WTC11 (cell line): ENCODE measurements at places on chromosomes 11 and 22.

GRCh38 chr22:42945736-42946135 is 69.2 kb downstream of the PACSIN2 start:
- DNase-seq, result no peak

GRCh38 chr11:60498399-60498798 is 5.8 kb downstream of the MS4A12 start:
- no peak for DNase-seq

DNA sequence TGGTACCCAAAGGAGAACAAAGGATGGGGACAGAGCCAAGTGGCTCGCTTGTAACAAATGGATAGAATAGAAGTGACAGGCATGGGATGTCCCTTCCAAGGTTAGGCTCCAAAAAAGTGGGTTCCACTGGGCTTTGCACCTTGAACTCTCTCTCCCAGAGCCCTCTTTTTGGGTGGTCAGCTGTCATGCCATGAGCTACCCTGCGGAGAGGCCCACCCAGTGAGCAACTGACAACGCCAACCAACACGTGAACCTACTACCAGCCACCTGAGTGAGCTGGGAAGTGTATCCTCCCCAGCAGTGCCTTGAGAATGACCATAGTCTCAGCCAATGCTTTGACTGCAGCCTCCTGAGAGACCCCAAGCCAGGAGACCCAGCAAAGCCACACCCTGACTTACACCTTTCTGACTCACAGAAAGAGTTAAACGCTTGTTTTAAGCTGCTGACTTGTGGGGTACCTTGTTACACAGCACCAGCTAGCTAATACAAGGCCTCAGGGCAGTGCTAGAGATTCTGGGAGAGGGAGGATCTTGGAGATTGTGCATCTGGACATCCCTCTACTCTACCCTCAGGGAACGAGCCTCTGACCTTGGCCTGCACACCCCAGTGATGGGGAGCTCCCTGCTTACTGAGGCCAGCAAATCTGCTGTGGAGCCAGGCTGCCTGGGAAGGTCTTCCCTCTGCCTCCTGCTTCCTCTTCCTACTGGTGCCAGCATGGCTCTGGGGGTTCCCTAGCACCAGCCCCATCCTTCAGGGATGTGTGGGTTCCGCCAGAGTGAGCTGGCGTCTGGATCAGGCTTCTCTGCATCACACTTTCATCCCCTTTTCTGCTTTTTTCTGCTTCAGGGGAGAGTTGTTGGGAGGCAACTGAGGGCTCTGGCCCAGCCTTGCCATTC is 29.1 kb upstream of the RFPL3 start:
- no peak for DNase-seq

DNA sequence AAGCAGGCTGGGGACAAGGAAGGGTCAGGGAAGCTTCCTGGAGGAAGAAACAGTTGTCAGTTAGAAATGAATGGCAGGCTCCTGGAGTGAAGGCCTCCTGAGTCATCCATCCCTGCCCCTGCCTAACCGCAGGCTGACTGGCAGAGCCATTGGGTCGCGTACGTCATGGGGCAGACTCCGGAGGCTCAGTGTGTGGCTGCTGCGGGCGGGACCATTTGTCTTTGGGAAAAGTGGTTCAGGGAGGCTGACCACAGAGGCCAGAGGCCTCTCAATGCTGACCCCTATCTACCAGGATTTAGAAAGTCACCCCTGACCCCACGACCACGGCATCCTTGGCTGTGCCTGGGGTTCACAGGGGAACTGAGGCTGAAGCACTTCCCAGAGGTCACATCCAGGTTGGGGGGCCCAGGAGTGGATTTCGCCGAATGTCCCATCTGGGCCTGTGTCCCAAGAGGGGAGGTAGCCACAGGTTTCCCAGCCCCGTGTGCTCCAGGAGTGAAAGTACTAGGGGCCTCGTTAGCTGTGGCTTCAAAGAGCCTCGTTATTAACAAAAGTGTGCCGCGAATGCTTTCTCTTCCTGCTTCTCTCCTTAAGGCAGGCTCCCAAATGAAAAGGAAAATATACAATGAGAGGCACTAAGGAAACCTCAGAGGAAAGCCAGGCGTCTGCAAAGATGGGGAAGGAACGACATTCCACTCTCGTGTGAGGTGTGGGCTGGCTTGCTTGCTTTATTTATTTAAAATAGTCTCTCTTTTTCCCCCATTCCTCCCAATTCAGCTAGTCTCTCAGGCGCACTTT is 58.9 kb downstream of the FLRT1 start:
- no peak for DNase-seq

GRCh38 chr11:134785059-134785458 is 373.0 kb upstream of the B3GAT1 start:
- no peak for DNase-seq

- peak; percentile 31 for DNase-seq
Observed at GRCh38 chr22:42026705-42027104, 28.1 kb downstream of the WBP2NL start.

- DNase-seq, result no peak
Observed at GRCh38 chr11:6742260-6742659, 29.5 kb downstream of the OR2AG2 start.

- DNase-seq, result no peak
Observed at GRCh38 chr11:134001596-134001995, 44.8 kb upstream of the IGSF9B start.

DNA sequence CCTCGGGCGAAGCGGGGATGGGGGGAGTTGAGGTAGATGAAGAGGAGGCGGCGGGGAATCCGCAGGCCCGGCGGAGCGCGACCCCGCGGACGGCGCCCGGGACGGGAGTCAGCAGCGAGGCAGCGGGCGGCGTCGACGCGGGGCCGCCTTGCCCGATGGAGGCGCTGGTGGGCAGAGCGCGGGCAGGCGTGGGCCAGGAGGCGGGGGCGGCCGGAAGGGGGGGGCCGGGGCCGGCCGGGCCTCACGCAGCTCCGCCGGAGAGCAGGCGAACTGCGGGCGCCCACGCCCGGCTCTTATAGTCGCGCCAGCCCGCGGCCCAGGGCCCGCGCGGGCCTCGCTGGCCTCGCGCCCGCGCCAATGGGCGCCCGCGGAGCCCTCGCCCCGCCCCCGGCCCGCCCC is at the start of gene IGF2:
IGF2 (minus strand) TSS at position 267 of the 399 bp plus-strand sequence. CDS start 3,866 bp downstream, outside the sequence.
- peak; percentile 50 for DNase-seq

DNA sequence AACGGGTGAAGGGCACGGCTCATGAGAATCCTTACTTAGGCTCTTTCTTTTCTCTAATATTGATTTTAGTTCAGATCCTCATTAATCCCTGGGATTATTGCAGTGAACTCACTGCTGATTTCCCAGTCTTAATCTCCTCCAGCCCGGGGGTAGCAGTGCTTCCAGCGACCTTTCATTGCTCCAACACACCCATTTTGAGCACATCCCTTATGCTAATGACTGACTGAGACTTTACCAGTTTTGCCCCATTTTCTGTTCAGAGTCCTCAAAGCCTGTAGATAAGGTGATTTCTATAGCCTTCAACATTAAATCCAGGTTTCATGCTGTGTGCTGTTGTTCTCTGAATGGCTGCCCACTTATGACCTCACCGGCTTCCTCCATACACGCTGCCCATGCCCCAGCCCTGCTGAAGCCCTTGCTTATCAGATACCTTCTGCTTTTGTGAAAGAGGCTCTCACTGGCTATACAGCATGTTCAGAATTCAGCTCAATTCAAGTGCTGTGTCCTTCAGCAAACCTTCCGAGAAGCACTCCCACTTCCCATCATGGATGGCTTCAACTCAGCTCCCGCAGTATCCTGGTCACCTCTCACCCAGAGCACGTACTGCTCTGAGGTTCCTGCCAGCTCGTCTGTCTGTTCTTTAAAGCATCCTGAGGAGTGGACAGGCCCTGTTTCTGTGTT is 49.0 kb downstream of the PPFIA1 start:
- no peak for DNase-seq

- DNase-seq, result no peak
Observed at GRCh38 chr22:39707351-39707750, 136.8 kb downstream of the CACNA1I start.

DNA sequence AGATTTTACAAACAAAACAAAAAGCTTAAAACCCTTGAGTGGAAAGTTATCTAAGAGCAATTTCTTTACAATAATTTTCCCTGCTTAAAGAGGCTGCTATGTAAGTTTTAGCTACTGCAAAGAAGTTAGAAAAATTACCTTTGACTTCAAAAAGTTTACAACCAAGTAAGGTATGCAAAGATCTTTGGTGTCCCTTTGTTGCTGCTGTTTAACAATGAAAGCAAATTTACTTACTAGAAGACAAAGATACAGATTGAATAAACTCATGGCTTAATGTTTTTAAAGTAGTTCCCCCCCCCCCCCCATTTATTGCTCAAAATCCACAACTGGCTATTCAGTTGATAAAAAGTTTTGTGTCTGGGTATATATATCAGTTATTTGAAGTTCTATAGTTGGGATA is 26.0 kb downstream of the TMEM123 start:
- DNase-seq, result no peak

DNA sequence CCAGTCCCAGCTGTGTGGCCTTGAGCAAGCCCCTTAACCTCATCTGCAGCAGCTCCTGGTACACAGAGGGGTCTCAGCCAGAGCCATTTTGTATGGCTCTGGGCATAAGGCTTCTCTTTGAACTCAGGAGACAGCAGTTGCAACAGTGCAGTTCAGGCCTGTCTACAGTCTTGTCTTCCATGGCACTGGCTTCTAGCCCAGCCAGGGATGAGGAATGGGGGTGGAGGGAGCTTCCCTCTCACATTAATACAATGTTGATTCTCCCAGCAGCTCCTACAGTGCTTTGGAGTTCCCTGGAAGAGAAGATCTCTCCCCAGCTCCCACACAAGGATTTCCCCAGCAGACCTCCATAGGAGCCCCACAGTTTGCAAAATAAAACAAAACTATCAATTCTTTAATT is 350.2 kb downstream of the BUD13 start:
- no peak for DNase-seq

GRCh38 chr11:112748713-112749543 is 212.3 kb upstream of the NCAM1 start:
- no peak for DNase-seq

DNA sequence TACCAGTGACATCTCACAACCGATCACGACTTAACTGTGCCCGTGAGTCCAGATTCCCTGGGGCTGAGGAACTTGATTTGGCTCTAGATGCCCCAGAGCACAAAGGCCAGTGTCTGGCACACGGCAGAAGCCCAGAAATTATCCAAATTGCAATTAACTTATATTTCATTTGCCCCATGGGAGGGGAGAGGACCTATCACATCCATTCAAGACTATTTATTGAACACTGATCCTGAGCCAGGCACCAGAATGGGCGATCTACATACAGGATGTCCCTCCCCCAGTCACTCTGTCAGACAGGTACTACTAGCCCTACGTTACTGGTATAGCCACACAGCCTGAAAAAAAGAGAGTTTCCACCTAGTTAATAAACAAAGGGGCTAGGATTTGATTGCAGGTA is 5.1 kb downstream of the DNAL4 start:
- DNase-seq, result no peak

DNA sequence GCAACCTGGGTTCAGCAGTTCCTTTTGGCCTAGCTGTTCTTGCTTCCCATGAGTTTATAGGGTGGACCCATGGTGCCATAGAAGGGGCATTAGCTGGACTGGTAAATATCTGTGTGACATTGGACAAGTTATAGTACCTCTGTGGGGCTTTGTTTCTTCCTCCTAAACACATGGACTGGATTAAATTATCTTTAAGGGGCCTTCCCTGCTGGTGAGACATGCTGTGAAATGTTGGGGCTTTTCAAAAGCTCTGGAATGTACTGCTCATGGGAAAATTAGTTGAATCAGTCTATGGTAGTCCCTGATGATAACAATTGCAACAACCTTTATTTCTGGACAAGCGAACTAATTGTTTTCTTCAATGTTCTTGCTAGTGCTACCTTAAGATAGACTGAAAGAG is 276.2 kb downstream of the BLID start:
- DNase-seq, result no peak

DNA sequence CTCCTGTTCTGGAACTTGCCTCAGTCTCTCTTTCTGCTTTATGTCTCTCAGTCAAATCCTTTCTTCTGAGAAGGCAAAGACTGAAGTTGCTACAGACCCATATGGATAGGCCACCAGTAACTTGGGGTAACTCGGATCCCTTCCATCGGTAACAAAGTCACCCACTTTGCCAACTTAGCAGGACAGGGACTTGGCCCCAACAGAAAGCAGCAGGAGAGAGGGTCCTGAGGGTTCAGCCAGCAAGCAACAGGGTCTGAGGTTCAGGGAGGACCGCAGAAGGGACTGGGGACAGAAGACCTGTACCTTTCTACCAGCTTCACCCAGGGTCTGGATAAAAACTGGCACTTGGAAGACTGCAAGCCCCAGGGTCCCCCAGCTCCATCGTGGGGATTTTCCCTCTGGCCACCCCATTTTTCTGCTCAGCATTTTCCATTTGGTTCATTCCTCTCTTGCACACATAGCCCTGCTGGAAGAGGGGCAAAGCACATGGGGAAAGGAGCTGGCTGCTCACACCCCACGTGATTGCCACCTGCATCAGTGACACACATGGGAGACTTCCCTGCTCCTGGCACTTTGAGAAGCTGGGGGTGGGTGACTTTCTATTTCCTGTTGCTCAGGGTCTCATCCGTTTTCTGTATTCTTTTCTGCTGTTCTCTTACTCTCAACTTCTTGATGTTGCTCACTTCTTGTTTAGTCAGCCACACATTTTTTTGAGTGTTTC is 34.6 kb upstream of the GNAZ start:
- no peak for DNase-seq

- DNase-seq, result no peak
Observed at GRCh38 chr22:46056546-46057245, 79.7 kb upstream of the WNT7B start.

DNA sequence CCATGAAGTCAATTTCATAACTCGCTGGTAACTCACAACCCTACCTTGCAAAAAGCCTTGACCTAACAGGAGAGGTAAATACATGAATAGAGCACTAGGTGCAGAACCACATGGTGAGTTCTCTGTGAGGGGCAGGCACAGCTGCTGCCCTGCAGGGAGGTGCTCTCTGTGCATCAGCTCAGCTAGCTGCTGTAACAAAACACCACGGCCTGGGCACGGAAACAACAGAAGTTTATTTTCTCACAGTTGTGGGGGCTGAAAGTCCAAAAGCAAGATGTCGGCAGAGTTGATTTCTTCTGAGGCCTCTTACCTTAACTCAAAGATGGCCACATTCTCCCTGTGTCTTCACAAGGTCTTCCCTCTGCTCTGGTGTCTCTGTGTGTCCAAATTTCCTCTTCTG is 13.0 kb upstream of the MRPL11 start:
- no peak for DNase-seq

GRCh38 chr11:7527029-7527428 is 13.2 kb downstream of the PPFIBP2 start:
- no peak for DNase-seq

DNA sequence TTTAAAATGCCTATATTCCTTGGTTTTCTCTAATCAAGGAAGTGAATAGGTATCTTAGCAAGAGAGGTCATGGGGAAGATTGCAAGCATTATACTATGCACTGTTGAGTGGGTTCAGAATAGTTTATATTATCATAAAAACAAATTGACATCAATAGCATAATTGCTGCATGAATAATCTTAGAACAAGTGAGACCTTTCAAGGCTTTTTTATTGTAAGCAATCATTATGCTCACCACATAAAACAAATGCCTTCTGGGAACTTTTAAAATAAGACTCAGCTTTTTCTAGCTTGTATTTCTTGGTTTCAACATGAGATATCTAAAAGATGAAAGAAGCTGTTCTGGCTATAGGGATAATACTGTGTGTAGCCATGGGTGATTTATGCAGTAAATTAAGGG is 135.6 kb upstream of the ZC3H12C start:
- no peak for DNase-seq

- no peak for DNase-seq
Observed at GRCh38 chr11:133163463-133164419, 368.6 kb downstream of the OPCML start.

- peak; percentile 9 for DNase-seq
Observed at GRCh38 chr11:77081976-77082836, 15.4 kb downstream of the CAPN5 start.

GRCh38 chr11:34331736-34332135 is 26.1 kb downstream of the ABTB2 start:
- DNase-seq, result no peak

GRCh38 chr11:47348859-47349258 is 3.6 kb downstream of the MYBPC3 start:
- peak; percentile 36 for DNase-seq
